GM10248 (cell line): ENCODE measurements at places on chromosomes 11 and 22.

DNA sequence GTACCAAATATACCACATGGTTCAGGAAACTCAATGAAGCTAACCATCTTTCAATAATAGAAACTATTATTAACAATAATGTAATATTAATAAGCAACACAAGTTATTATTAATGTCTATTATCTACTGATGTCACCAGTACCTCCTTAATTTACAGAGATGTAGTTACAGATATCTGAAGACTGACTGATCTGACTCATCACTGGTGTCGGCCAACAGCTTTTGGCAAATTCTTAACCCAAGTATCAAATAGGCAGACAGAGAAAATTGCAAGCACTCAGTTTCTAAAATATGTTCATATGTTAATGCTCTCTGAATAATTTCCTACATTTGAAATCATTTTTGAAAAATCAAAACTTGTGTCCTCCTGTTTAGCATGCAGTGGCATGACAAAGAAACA is 100.4 kb upstream of the DDI1 start:
- no peak for DNase-seq

- DNase-seq, result peak; percentile 68
Observed at GRCh38 chr22:36797911-36798673, 18.7 kb downstream of the PVALB start.

GRCh38 chr11:63847363-63847762 is 8.5 kb downstream of the MARK2 start:
- no peak for DNase-seq

DNA sequence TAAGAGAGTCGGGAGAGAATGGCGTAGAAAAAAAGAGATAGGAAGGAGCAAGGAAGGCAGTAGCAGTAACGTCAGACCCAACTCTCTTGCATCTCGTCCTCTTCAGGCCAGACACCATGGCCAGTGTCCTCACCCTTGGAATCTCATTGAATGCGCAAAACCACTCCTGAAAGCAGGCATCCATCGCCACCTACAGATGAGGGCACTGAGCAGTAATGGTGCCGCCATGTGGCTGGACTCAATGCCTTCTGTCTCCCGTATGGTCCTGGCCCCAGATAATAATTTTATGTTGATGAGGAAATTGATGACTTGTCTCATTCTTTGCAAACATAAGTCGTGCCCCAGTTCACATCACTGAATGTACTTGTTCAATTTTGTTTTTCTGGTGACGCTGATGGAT is 17.8 kb upstream of the ALX4 start:
- DNase-seq, result no peak

DNA sequence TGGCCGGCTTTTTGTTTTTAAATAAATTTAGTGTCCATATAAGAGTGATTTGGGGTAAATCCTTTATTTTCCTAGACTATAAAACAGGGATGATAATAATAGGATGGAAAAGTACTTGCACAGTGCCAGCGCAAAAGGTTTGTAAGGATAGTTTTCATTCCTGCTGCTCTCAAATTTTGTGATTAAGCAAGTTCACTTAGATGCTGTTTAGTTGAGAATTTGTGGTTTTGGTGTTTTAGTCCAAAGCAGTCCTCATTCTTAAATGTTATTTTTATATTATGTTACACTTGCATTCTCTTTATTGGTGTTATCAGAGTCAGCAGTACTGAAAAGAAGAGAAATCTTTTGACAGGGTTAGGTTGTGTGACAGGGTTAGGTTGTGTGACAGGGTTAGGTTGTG is 47.9 kb downstream of the PPP6R3 start:
- DNase-seq, result no peak

GRCh38 chr11:106477776-106478175 is 400.3 kb downstream of the AASDHPPT start:
- no peak for DNase-seq

- peak; percentile 20 for DNase-seq
Observed at GRCh38 chr11:79439886-79440570, 802 bp downstream of the TENM4 start.

DNA sequence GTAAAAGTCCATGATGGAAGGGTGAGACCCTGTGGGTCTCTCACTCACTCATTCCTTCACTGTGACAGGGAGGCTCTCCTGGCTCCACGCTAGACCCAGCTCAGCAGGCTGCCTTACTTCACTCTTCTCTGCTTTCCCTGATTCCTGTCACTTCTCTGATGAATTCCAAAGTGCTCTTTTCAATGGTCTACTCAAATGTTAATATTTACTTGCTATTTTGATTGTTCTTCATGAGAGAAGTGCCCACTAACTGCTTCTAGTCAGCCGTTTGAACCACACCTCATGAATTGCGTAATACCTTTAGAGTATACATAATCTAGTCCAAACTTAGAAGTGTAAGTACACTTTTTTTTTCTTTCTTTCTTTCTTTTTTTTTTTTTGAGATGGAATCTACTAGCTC is 1350.2 kb upstream of the RAG2 start:
- DNase-seq, result no peak

DNA sequence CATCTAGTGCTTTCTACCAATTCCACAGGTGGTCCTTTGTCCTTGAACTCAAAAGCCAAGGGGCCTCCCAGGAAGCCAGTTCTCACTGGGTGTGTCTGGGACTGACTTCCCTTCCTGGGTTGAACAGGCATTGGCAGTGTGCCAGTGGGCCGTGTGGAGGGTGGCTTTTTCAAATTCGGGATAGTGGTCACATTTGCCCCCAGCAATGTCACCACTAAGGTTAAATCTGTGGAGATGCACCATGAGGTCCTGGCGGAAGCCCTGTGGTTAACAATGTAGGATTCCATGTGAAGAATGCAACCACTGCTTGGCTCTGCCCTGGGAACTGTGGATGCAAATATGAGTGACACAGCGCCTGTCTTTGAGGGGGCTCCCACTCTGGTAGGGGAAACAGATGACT is 53.2 kb upstream of the MTNR1B start:
- no peak for DNase-seq

GRCh38 chr11:34468209-34468841 is 29.6 kb downstream of the CAT start:
- peak; percentile 39 for DNase-seq

GRCh38 chr11:125925247-125925740 is 20.6 kb upstream of the VSIG10L2 start:
- DNase-seq, result no peak

DNA sequence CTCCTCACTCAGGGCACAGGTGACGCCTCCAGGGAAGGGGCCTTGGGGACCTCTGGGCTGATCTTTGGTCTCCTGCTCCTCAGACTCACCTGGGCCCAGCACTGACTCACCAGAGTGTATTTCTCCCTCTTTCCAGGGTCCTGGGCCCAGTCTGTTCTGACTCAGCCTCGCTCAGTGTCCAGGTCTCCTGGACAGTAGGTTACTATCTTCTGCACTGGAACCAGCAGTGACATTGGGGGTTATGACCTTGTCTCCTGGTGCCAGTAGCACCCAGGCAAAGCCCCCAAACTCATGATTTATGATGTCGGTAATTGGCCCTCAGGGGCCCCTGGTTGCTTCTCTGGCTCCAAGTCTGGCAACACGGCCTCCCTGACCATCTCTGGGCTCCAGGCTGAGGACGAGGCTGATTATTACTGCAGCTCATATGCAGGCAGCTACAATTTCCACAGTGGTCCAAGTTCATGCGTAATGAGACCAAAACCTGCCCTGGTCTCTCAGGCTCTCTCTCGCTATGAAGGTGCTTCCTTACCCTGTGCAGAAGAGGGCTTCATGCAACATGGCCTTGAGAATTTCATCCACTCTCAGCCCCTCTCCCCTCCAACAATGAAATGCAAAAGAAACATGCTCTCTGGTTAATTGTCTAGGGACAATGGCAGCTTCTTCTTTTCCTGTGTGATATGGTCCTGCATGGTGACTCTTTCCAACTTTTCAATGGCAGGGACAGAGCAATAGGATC is 21.0 kb upstream of the PRAME start:
- DNase-seq, result no peak

DNA sequence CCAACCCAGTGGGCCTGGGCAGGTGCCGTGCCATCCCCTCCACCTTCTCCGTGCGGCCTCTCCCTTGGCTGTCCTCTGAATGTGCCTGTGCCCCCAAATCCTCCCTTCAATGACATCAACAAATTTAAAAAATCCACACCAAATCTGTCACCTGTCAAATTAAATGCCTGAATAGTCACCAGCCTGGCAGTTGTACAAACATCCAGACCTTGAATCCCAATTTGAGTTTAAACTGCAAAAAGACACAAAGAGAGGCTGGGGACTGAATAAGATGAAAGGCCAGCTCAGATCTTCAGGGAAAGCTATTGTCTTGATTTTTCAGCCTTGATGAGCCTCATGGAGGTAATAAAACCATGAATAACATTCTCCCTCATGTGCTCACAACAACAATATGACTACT is 194.7 kb downstream of the KIRREL3 start:
- no peak for DNase-seq

DNA sequence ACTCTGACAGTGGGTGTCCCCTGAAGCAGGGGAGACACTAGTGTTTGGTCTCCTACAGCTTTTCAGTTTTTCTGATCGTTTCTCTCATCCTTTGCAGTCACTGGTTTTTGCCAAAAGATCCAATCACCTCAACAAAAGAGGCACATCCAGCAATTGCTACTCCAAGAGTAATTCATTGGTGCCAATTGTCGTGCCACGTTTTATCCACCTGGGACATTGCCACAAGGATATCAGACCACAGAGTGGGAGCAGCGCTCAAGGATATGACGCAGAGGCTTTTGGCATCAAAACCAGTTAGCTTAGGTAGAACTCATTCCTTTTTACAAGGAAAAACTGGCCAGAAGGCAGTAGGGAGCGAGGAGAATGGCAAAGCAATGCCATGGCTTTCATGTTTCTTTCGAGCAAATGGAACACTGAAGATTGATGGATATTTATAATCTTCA is 40.9 kb upstream of the BLID start:
- no peak for DNase-seq

- peak; percentile 85 for DNase-seq
Observed at GRCh38 chr22:50529897-50530579, at the start of gene TYMP. TYMP (minus strand) TSS chr22:50530012; CDS start chr22:50529709, 303 bp downstream.
